ENCODE measurements at places on chromosomes 2 and 18.

DNA sequence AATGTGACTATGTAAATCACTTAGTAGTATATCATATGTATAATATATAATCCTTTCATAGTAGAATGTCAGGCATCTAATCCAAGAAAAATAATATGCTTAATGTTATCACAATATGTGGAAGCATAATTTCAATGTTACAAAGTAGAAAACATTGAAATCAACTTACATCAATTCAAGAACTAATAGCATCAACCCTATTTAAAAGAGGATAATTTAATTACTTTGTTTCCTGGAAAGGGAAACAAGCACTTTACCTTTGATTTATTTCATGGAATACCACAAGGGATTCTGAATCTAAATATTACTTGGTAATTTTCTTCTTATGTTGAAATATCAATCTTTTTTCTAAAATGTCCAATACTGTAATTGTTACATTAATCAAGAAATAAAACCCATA is 30.6 kb upstream of the SOCS6 start:
- no peak for DNase-seq

DNA sequence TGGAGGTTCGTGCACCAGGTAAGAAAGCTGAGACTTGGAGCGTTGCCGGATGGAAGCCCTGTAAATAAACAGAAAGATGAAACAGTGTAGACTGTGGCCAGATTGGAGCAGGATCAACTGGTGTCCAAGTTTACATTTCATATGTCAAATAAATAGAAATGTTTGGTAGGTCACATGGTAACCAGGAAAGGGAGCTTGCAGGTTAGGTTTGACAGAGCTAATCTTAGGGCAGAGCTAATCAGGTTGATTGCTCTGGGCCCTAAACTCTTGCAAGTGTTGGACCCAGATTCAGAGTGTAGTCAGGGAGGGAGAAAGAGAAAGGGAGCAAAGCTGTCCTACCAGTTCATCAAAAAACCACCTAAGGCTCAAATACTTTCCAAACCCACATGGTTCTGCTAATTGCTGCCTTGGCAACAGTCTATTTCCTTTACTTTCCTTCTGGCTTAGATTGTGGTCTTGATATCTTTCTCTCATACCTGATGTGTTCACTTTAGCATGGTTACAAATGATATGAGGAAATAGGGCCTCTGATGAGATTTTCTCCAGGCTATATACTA is 63.2 kb downstream of the G6PC2 start:
- no peak for DNase-seq

DNA sequence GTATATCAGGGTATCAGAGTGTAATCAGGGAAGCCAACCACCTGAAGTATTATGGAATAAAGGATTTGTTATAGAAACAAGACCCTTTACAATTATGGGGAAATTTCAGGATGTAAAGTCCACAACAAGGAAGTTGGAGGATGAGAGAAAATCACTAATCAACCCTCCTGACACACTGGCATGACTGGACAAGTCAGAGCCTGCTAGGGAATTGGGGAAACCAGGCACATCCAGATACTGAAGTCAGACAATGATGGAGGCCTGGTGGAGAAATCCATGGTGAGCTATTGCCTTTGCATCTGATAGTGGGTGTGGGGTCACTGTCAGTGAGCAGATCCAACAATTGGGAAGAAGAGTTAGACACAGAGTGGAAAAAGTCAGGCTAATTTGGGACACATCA is 158.8 kb upstream of the FBXO11 start:
- DNase-seq: no peak

GRCh38 chr2:136373029-136373428 is 255.1 kb upstream of the CXCR4 start:
- no peak for DNase-seq

GRCh38 chr2:119879502-119879901 is 119.8 kb downstream of the PTPN4 start:
- DNase-seq: no peak

DNA sequence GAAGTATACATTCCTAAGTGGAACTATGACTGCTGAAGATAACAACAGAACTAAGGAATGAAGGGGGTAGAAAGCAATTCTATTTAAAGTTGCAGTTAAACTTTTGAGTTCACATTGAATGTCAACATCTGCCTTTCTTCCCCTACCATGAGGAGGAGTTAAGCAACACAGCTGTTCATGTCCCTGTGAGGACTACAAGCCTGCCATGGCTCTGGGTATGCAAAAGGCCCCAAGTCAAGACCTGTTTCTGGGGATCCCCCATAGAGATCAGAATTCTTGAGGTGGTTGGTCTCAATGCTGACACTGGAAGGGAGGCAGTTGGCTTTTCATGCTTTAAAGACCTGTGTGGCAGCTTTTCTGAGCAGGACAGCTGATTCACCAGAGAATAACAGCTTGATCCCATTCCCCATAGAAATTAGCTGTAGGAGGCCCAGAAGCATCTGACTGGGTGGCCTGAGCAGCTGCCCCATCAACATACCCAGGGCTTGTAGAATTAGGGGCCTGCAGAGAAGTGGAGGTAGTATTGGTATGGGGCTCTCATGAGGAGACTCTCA is 131.0 kb downstream of the SETBP1 start:
- DNase-seq: no peak

DNA sequence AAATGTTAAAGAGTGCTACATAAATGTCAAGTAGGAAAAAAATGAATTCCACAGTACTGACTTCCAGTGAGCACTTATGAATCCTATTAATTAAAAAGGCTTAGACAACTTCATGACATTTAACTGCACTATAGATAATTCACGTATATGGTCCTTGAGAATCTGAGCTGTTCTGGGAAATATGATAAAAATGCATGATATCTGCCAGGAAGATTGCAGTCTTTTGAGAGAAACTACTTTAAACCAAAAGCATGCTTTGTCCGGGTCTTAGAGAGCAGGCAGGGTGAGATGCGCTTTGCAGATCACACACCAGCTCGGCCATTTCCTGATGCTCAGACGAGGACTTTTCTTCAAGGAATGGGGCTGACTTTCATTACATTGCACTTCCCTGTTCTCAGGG is 42.6 kb downstream of the CMPK2 start:
- DNase-seq: no peak

DNA sequence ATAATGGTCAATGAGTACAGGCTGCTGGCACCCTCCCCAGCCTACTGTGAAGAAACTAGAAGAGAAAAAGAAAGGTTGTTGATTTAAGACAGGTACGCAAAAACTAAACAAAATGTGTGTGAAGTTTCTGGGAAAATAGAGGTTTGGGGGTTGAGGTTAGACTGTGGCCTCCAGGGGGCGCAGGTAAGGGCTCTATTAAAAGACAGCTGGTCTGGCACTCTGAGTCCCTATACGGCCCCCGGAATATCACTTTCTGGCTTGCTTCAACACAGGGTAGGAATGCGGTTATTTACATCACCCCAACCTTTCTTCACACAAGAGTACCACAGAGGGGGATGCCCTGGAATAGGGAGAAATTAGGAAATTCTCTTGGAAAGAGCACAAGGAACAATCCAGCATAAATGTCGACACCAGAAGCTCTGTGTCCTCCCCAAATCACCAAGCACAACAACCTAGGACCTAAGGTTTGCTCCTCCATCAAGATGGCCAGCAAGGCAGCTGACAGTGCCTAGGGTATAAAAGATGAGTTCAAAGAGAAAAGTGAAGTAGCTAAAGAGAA is 480.8 kb upstream of the KLHL29 start:
- DNase-seq: no peak

DNA sequence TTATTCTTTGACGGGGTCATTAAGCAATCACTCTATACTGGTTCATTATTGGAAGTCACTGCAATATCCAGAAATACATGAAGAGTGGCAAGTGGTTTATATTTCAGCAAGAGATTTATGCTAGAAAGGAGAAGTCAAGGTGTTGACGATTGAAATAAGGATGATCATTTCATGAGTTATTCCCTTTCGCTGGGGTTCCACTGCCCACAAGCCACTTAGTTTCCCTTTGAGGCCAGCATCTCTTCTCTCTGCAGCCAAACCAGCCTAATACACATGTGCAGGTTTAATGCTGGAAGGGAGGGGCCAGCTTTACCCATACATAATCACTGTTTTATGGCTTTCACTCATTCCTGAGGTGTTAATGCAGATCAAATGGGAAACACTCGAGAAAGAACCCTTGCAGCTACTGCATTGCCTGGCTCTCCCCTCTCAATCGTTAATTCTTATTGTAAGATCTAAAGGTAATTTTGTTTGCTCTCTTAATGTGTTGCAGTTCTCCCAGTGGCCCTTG is 108.4 kb downstream of the MEIS1 start:
- DNase-seq: no peak

- DNase-seq: no peak
These were observed 360.3 kb downstream of the LRP1B start for GRCh38 chr2:141770530-141770929.

DNA sequence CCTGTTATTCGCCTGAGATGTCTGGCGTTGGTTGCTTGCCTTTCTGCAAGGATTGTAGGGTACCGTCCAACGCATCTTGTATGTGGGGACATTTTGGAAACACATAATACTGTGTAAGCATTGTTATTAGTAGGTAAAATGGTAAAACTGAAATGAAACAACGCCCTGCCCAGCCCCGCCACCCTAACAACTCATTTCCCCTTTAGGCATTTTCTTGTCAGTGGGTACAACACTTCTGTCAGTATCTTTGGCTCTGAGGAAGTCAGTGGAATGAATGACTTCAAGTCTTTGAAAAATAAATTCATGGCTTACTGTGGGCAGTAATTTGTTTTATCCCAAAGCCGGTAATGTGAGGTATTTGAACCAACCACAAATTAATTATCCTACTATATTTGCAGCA is 86.0 kb downstream of the FMNL2 start:
- no peak for DNase-seq

Measured in T-helper 17 cell (primary cell).